ENCODE measurements at places on chromosomes 6 and 20.

DNA sequence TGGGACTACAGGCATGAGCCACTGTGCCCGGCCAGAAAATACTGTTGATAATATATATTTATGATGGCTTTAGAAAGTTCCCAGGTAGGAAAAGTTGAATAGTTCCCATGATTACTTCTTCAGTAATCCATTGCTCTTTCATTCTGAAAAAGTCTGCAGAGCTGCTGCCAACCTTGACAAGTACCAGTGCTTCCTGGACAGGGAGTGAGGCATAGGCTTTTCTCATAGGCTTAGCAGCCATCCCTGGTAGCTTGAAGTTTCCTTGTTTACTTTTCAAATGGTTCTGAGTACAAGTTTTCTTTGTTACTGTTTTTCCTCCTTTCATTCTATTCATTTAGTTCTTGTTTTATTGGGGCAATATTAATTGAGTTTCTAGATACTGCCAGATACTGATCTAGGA is 7.8 kb downstream of the RWDD1 start:
- no peak for DNase-seq

DNA sequence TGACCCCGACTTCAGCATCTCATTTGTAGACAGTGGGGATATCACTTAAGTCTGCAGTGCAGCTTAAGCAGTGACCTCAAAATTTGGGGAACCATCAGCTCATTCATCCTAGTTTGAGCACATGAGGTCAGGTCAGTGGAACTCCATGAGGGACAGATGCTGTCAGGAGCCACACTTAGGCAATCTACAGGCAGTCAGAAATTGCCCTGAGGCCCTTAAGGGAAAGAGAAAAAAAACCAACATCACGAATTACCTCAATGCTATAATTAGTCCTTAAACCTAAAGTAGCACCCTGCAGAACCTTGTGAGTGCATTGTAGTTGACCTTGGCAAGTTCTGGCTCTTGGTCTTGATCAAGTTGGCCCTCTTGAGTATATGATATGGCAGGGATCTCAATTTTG is 21.1 kb downstream of the TMEM74B start:
- no peak for DNase-seq

DNA sequence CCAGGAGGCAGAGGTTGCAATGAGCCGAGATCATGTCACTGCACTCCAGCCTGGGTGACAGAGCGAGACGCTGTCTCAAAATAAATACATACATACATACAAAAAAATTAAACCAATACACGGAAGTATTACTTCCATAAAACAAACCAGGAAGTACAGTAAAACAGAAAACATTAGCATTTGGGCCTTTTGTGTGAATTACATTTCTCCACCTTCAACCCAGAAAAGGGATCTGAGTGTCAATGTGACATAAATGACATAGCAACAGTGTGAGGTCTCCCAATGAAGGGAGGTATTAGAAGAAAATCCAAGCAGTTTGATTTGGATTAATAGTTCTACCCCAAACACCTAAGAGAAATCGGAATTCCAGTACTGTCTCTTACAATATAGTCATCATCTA is 10.1 kb downstream of the CSNK2A1 start:
- DNase-seq: no peak

DNA sequence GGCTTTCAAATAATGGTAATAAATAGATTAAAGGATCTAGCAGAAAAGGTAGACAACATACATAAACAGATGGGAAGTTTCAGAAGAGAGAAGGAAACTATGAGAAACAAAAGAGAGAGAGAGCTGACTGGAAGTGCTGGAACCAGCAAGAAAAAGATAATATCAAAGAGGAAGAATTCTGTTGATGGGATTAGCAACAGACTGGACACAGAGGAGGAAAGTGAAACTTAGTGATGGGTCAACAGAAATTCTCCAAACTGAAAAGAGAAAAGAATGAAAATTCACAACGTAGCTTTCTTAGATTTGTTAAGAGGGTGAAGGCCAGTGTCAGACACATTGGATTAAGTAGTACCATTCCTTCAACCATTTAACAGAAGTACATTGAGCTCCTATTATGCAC is 48.3 kb upstream of the SIRPA start:
- DNase-seq: no peak

DNA sequence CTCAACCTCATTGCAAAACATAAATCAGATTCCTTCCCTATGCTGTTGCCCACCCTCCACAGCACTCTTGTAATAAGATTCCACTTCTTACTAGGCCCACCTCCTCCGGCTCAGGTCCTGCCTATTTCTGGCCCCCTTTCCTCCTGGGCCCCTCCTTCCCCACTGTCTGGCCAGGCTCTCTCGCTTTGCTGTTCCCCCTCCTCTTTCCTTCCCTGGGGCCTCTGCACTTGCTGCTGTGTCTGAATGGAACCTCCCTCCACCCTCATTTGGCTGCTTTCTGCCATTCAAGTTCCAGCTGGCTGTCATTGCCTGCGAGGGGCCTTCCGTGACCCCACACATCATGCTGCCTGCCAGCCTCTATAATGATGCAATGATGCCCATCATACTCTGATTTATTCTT is 38.9 kb downstream of the ARHGAP40 start:
- DNase-seq: no peak

- no peak for DNase-seq
These were observed 50.3 kb downstream of the ADTRP start for GRCh38 chr6:11727998-11728961.

GRCh38 chr6:111899531-111899930 is 26.3 kb upstream of the FYN start:
- no peak for DNase-seq

- no peak for DNase-seq
These were observed 28.4 kb downstream of the TFEB start for GRCh38 chr6:41706876-41707564.

GRCh38 chr20:32285082-32285620 is 7.7 kb downstream of the KIF3B start:
- no peak for DNase-seq

DNA sequence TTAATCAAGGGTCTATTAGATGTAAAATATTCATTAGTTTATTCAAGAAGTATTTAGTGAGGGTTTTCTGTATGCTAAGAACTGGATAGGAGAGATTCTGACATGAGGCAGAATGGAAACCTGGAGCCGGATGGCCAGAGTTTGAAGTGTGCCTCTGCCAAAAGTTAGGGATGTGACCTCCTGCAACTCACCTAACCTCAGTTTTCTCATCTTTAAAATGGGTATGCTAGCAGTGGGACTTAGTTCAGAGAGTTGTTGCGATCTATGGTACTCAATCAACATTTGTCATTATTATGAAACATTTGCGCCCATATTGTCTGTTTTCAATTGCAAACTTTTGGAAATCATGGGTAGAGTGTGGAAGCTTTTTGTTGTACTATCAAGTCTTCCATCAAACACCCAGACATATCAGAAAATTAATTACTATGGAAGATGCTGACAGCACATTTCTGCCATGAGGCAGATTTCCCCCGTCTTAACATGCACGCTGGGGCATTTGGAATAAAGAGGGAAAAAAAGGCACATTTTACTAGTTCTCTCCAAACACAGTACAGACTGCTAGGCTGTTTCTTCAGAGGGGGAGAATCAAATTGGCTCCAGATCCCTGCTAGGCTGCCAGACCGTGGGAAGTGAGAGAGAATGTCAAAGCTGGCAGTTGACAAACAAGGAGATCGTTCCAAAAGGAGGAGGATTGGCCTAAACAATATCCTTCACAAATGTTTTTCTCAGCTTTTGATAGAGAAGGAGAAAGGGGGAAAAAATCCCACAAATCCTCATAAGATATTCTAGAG is 205.3 kb upstream of the TSHZ2 start:
- no peak for DNase-seq

DNA sequence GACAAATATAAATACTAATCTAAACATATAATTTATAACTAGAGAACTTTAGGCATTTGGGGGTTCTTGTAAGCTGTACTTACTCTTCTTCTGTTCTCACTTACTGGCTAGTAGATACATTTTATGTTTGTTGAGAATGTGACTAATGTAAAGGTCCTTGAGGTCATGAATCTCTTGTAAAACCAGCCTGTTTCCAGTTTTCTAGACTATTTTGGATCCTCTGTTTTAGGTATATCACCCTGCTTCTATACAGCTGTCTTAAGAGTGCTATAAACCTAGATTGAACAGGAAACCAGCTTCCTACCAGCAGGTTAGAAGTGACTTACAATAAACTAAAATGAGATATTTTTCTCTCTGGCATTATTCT is 134.2 kb downstream of the PLCB4 start:
- no peak for DNase-seq

- no peak for DNase-seq
These were observed 34.4 kb upstream of the ENPP1 start for GRCh38 chr6:131773284-131773950.

GRCh38 chr20:14955399-14955798 is 618.0 kb upstream of the FLRT3 start:
- no peak for DNase-seq

DNA sequence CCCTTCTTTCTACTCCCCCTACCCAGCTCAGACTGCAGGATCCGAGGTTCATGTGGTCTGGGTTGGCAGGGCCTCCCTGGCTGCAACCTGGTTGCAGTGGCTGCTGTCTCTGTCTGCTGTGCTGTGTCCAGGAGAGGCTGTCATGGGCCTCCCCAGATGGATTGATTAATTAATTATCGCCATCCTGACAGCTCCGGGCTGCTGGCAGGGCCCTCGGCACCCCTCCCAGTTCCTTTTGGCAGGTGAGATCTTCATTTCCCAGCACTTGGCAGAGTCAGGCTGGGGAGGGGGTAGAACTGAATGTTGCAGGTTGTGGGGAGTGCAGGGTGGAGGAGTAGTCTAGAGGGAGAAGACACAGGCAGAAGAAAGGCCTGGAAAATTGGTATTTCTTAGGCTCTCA is 56.7 kb upstream of the ZFAND3 start:
- no peak for DNase-seq

- no peak for DNase-seq
These were observed 889.7 kb upstream of the FLRT3 start for GRCh38 chr20:15227102-15227501.

GRCh38 chr6:87925373-87926060 is 122.1 kb upstream of the SPACA1 start:
- no peak for DNase-seq

- no peak for DNase-seq
These were observed 9.7 kb downstream of the LINC00237 start for GRCh38 chr20:21096321-21097043.

DNA sequence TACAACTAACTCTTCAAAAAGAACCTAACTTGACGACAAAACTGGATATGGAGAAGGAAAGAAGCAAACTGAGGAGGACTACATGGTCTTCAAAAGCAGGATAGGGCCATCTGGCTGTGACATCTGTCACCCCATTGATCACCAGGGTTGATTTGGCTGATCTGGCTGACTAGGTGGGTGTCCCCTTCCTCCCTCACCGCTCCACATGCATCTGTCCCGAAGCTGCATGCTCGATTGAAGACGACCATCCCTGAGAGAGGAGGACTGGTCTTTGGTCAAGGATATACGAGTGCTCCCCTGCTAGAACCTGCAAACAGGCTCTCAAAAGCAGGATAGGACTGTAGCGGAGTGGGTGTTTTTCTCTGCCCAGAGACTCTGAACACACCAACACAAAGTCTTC is 21.7 kb downstream of the CPNE1 start:
- no peak for DNase-seq

DNA sequence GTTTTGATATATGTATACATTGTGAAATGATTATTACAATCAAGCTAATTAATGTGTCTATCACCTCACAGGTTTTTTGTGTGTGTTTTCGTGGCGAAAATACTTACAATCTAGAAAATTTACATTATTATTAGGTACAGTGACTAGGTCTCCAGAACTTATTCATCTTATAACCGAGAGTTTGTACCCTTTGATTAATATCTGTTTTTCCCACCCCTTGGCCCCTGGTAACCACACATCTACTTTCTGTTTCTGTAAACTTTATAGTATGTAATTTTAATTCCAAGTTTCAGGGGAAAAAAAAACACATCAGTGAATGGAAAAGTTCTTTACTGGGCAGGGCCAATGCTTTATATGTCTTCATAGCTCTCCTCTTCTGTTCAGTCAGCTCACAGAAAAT is 131.4 kb downstream of the LMBRD1 start:
- DNase-seq: no peak

GRCh38 chr6:158595223-158595622 is 35.3 kb downstream of the TMEM181 start:
- DNase-seq: no peak

- DNase-seq: no peak
These were observed 37.3 kb upstream of the BTN3A2 start for GRCh38 chr6:26327450-26328264.

GRCh38 chr6:22612236-22612635 is 42.9 kb downstream of the HDGFL1 start:
- DNase-seq: no peak

DNA sequence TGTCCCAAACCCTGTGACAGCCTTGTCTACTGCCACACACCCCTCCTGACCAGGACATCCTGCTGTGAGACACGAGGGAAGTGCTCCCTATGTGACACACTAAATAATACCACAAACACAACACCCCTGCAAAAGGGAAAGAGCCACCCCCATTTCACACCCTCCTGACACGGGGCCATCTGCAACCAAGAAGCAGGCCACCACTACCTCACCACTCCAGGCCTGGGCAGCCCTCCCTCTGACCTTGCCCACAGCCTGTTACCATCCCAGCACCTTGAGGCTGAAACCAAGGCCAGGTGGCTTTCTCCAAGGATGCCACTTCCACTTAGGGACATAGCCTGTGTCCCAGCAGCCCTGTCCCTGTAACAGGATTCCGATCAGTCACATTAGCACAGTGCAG is 68.2 kb downstream of the NINL start:
- DNase-seq: no peak

- DNase-seq: no peak
These were observed 63.0 kb upstream of the VSTM2L start for GRCh38 chr20:37839955-37840354.

- no peak for DNase-seq
These were observed 49.7 kb downstream of the KLHL31 start for GRCh38 chr6:53615633-53616449.

DNA sequence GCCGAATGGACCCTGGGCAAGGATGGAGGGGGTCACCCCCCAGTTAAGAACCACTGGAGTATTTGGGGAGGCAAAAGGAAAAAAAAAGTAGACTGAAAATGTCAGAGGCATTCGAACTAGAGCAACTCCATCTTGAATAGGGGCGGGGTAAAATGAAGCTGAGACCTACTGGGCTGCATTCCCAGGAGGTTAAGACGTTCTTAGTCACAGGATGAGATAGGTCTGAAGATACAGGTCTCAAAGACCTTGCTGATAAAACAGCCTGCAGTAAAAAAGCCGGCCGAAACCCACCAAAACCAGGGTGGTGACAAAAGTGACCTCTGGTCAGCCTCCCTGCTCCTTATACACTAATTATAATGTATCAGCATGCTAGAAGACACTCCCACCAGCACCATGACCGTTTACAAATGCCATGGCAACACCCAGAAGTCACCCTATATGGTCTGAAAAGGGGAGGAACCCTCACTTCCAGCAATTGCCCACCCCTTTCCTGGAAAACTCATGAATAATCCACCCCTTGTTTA is 70.4 kb upstream of the KCNG1 start:
- DNase-seq: no peak

DNA sequence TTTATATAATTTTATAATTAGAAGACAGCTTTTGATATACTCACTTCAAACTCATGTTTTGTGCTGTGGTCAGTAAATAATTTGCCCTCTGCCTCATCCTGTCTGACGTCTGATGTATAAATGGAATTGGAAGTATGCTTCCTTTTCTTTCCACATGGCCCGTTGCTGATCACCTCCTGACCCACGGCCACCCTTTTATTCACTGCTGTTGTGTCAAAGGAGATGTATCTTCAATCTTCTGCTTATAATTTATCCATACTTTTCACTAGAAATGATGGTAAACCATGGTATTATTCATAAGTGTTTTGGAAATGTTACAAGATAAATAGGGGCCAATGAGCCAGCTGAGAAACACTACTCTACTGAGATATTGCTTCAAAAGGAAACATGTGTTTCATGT is 841.8 kb downstream of the PHF3 start:
- no peak for DNase-seq

- DNase-seq: no peak
These were observed 53.5 kb downstream of the RIPOR2 start for GRCh38 chr6:24882295-24882694.
